Brain pericyte (primary cell): ENCODE measurements at places on chromosomes 3 and 15.

DNA sequence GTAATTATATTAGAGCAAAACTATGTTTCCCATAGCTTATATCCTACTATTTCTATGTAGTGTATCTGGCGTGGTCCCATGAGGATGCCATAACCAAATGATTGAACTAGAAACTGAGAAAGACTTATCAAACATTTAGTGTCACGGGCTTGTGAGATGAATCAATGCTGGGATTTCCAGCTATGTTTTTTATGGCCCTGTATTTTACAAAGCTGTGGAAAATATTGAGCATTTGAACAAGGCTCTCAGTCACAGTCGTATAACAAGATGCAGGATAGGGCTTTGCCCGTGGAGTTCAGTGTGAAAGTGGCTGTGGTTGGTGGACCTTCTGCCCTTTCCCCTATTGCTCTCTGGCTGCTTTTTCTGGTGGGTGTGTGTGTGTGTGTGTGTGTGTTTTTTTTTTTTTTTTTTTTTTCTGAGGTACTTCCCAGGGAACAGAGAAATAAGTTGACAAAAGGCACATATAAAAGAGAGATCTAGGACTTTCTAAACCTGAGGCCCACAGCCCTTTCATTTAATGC lies 60.7 kb downstream of the CACNA1D start:
- no peak for DNase-seq

DNA sequence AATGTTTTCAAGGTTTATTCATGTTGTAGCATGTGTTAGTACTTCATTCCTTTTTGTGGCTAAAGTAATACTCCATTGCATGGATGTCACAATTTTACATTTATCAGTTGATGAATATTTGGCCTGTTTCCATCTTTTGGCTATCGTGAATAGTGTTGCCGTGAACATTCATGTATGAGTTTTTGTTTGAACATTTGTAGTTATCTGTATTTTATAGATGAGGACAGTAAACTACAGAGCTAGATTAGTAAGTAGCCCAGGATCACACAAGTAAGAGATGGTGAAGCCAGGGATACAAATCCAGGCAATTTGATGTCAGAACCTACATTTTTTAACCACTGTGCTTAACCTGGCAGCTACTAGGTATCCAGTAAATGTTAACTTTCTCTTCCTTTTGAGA lies 63.2 kb downstream of the ASTE1 start:
- DNase-seq = no peak

DNA sequence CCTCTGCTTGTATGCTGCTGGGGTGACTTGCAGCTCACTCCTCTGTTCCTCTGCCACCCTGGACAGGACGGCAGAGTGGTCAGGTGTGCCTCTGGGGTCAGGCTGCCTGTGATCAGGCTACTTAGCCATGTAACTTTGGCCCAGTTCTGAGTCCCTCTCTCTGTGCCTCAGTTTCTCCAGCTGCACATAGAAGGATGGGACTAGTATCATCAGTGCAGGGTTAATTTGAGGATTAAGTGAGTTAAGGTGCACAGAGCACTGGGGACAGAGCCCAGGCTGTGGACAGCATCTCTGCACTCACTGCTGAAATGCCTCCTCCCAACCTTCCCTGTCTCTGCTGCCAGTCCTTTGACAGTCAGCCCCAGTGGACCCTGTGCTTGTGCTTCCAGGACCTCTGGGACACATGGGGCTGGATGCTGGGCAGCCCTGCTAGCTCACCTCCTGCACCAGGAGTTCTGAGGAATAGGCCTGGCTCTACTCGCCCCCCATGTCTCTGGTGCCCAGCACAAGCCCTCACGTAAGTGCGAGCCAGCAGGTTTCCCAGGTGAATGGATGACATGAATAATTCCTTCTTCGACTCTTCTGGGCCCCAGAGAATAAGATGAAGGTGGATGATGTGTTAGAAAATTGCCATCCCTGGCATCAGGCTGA lies 19.3 kb upstream of the PRR23E start:
- DNase-seq = no peak

- DNase-seq = no peak
Observed at GRCh38 chr3:27963519-27963918, 241.4 kb upstream of the EOMES start.

DNA sequence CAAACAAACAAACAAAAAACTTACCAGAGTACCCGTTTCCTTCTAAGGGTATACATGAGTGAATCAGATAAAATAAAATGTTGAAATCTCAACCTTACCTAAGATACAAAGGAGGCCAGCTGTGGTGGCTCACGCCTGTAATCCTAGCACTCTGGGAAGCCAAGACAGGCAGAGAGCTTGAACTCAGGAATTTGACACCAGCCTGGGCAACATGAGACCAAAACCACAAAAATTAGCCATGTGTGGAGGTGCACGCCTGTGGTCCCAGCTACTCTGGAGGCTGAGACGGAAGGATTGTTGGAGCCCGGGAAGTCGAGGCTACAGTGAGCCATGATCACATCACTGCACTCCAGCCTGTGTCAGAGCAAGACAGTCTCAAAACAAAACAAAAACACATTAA lies 11.0 kb upstream of the FAM219B start:
- no peak for DNase-seq

DNA sequence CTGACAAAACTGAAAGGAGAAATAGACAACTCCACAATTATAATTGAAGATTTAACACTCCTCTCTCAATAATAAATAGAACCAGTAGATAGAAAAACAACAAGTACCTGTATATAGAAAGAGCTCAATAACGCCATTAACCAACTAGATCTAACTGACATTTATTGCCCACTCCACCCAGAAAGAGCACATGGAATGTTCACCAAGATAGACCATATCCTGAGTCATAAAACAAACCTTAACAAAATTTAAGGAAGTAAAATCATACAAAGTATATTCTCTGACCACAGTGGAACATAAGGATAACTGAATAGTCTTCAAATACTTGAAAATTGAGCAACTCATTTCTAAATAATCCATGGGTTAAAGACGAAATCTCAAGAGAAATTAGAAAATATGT lies 25.1 kb downstream of the KBTBD12 start:
- DNase-seq = no peak

GRCh38 chr3:115975353-115975752 lies 352.0 kb downstream of the GAP43 start:
- DNase-seq = peak; percentile 32

DNA sequence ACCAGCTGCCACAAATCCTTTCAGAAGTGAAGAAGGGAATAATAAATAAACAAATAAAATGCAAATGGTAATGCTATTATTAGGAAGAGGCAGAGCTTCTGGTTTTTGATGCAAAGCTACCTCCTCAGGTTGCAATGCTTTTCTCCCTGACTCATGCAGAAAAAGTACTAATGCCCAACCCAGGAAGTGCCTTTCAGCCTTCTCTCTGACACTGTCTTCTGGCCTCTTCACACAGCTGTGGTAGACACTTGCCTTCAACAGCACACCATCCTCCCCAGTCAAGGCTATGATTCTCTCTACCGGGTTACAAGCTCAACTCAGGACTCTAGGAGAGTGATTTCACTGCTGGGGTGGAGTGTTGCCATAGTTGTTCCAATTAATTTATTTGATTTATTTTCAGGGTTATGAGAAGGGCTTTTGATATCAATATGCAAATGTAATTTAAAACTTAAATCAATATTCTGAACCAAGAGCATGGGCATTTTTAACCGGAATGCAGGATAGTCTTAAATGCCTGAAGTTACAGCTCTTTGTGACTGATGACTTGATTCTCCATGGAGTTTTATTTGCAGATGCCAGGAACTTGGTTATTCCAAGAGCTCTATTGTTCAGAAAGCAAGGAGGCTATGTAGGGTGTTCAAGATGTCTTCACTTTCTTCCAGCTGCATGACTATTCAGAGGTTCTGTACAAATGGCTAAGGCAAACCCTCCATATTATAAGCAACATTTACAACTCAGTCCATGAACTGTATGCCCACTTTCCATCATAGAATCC lies 27.1 kb upstream of the GALNT15 start:
- DNase-seq = no peak
